Activated CD4-positive, CD25-positive, alpha-beta regulatory T cell (primary cell): ENCODE measurements at places on chromosomes 2 and 18.

- no peak for DNase-seq
Measured at GRCh38 chr2:181772777-181773176, 92.5 kb upstream of the NEUROD1 start.

- no peak for DNase-seq
Measured at GRCh38 chr2:216001216-216002100, 11.9 kb downstream of the MREG start.

DNA sequence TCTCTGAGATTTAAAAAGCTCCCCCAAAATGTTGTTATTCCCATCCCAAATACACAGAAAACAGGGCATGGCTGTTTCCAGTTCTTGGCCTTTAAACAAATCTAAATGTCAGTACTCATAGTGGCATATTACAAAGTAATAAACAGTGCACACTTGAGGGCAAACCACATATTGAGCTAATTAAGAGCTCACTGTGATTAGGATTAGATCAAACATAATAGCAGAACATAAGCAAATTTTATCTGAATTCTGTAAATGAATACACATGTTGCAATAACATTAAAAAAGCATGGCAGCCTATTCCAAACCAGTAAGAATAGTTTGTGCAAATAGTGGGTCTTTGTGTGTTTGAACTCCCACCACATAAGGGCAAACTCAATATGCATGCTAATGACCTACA, 66.7 kb downstream of the FAM228A start:
- no peak for DNase-seq

GRCh38 chr18:48803951-48804855, 146.6 kb downstream of the SMAD7 start:
- DNase-seq, result no peak

GRCh38 chr18:7871560-7872456, 304.7 kb downstream of the PTPRM start:
- no peak for DNase-seq

GRCh38 chr2:199207011-199207410, 250.7 kb downstream of the SATB2 start:
- DNase-seq, result no peak

GRCh38 chr2:11187083-11187619, 31.9 kb downstream of the SLC66A3 start:
- no peak for DNase-seq

- DNase-seq, result no peak
Measured at GRCh38 chr2:126704434-126705160, 48.6 kb downstream of the GYPC start.

- DNase-seq, result no peak
Measured at GRCh38 chr2:140567734-140568133, 1563.1 kb downstream of the LRP1B start.

GRCh38 chr2:112708968-112709367, 11.9 kb upstream of the NT5DC4 start:
- no peak for DNase-seq

- DNase-seq, result no peak
Measured at GRCh38 chr2:171479154-171479814, 43.0 kb upstream of the CYBRD1 start.

DNA sequence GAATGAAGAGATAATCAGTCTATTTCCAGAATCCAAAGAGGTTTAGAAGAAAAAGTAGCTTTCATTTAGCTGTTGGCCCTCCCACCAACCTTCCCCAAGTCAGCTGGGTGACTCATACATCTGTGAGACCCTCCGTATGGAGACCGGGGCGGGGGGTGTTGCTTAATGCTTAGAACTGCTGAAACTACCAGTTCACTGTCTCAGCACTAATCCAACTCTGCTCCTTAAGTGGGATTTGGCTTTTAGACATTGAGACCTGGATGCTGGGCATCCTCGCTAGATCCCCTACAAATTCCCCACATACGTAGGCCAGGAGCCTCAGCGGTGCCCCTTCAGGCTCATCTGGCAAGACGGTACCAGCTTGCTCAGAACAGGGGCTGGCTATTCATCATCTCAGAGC, at the start of gene SAG:
TSS of gene SAG (plus strand) at position 252 of the 400 bp plus-strand sequence. CDS start 1,374 bp downstream, outside the sequence.
- DNase-seq, result no peak

- no peak for DNase-seq
Measured at GRCh38 chr2:32783933-32784332, 156.1 kb downstream of the TTC27 start.

- DNase-seq, result no peak
Measured at GRCh38 chr2:60152226-60152833, 401.1 kb downstream of the BCL11A start.

DNA sequence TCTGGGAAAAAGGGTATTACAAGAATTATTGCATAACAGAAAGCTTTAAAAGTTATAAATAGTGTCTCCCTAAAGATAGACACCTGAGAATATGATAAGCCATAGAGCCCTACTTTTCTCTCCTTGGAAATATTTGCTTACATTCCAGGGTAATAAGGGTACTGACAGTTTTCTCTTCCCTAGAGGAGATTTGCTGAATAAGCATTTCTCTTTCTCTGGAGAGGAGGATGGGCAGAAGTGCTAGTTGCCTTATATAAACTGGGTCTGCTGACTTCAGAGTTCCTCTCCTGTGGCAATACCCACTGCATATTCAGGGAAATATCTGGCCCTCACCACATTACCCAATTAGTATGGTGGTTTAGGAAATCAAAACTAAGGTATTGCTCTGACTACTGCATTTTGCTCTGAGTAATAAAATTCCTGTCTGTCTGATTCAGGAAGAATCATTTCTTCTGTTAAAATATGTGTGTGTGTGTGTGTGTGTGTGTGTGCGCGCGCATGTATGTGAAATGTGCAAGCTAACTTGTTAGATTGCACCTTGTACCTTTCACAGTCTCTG, 1391.3 kb downstream of the DSC3 start:
- no peak for DNase-seq

GRCh38 chr18:8610459-8610851, 1.2 kb downstream of the RAB12 start:
- DNase-seq, result no peak

- DNase-seq, result no peak
Measured at GRCh38 chr2:40434731-40435271, 17.1 kb downstream of the SLC8A1 start.

GRCh38 chr2:21067859-21068537, 24.1 kb upstream of the APOB start:
- no peak for DNase-seq

DNA sequence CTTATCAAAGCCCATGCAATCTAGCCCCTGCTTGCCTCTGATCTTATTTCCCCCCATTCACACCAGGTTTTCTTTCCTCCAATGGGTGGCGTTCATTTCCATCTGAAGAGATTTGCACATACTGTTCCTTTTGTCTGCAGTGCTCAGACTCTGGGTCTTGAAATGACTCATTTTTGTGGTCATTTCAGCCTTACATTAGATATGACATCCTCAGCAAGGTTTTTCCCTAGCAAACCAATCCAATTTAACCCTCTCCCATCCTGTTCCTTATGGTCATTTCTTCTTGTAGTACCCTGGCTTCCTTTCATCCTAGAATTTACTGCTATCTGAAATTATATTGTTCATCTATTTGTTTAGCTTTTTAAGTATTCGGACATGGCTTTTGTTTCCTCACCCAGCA, 42.5 kb upstream of the SCN1A start:
- DNase-seq, result no peak

GRCh38 chr18:74498712-74499627, 2.8 kb downstream of the CNDP2 start:
- DNase-seq, result peak; percentile 53

DNA sequence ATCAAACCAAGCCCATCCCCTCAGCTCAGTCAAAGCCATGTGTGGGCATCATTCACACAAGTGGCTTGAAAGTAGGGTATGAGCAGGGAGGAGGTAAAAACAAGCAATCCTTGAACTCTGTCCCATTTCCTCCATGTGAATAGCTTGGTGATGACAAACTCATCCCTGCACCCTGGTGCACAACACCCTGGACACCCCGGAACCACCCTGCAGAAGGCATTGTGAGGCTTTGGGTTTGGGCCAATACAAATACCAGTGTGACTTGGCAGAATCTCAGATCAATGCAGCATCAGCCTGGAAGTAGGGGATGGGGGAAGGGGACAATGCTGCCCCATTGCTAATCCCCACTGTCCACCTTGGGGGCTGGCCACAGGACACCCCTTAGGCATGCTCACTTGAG, 28.6 kb downstream of the TGFA start:
- DNase-seq, result no peak

- no peak for DNase-seq
Measured at GRCh38 chr2:209495855-209496585, 72.2 kb downstream of the MAP2 start.

GRCh38 chr2:67277450-67277849, 119.7 kb upstream of the ETAA1 start:
- no peak for DNase-seq

GRCh38 chr2:237535385-237536082, 30.8 kb upstream of the PRLH start:
- no peak for DNase-seq

- DNase-seq, result no peak
Measured at GRCh38 chr2:219739866-219740440, 112.5 kb downstream of the SLC4A3 start.

GRCh38 chr2:227402959-227403358, 15.2 kb upstream of the SCYGR1 start:
- no peak for DNase-seq

DNA sequence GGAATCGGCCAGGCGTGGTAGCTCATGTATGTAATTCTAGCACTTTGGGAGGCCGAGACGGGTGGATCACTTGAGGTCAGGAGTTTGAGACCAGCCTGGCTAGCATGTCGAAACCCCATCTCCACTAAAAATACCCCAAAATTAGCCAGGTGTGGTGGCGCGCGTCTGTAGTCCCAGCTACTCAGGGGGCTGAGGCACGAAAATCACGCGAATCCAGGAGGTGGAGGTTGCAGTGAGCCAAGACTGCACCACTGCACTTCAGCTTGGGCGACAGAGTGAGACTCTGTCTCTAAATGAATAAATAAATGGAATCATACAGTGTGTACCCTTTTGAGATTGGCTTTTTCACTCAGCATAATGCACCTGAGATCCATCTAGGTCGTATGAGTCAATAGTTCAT, 19.4 kb upstream of the TTC39C start:
- no peak for DNase-seq

- DNase-seq, result no peak
Measured at GRCh38 chr18:73503326-73503725, 635.5 kb upstream of the NETO1 start.

GRCh38 chr2:236056141-236056540, 112.0 kb downstream of the GBX2 start:
- no peak for DNase-seq

- DNase-seq, result peak; percentile 17
Measured at GRCh38 chr2:237603718-237604362, 13.3 kb upstream of the RAB17 start.

DNA sequence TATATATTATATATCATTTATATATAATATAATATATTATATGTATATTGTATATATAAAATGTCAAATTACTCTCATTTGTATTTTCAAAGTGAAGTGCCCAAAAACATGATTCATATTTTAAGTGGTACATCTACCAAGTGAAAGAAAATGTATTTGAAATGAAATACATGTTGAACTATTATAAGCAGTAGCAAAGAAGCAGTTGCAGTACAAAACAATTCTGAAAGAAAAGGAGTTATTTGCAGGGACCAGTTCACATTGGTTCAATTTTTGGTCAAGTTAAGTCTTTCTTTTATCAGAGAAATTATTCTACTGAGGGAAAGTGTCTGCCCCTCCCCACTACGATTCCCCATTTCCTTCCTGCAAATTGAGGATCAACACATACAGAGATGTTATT, 51.9 kb downstream of the APLF start:
- DNase-seq, result no peak

DNA sequence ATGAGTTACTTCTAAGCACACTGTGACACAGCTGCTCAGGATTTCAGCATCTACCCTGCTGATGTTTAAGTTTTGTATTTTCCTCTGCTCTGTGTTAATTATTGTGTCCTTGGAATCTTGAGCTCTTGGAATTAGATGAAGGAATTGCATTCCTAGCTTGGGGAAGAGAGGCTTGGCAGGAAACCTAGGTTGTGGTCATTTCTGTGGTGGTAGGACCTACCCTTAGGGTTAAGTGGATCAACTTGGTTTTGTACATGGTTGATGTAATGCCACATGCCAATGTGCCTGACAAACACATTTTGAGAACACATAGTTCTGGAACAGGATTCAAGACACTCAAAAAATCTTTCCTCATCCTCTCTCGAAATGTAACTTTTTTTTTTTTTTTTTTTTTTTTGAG, 264.5 kb upstream of the MEX3C start:
- no peak for DNase-seq

GRCh38 chr2:140063356-140063755, 1283.2 kb upstream of the NXPH2 start:
- no peak for DNase-seq

GRCh38 chr2:97011977-97012569, 25.7 kb upstream of the FAM178B start:
- no peak for DNase-seq

- DNase-seq, result peak; percentile 30
Measured at GRCh38 chr18:51196811-51197660, 445 bp downstream of the MEX3C start.

DNA sequence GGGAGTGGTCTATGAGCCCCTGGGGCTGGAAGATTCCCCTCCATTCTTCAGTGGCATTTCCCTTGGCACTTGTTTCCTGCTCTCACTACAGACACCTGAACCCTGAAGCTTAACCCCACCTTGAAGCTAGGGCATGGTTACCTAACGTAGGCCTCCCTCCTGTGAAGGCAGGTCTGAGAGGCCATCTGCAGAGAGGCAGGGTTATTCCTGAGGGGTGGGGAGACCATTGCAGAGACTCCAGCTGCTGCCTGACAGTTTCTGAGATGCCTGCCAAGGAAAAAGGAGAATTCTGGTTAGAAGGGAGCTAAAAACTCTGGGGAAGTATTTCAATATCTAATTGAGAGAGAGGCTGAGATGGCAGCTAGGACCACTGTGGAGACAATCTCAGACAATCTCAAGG, 119.3 kb upstream of the NDUFV2 start:
- DNase-seq, result no peak

- DNase-seq, result no peak
Measured at GRCh38 chr18:26566874-26567555, 18.7 kb upstream of the KCTD1 start.

DNA sequence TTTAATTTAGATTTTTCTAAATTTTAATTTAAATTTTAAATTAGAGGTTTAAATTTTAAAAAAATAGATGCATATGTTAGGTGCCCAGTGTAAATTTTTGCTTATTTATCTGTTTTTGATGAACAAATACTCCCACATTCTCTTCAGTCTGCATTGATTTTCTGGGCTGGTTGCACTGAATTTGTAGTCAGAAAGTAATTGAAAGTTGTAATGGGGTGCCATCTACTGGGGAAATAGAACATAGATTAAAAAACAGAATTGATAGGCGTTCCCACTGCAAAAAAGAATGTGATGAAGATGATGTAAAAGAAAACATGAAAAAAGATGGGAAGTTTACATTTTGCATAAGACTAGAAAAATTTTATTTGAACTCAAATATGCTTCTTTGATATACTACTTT, 51.7 kb upstream of the CCDC85A start:
- DNase-seq, result no peak

DNA sequence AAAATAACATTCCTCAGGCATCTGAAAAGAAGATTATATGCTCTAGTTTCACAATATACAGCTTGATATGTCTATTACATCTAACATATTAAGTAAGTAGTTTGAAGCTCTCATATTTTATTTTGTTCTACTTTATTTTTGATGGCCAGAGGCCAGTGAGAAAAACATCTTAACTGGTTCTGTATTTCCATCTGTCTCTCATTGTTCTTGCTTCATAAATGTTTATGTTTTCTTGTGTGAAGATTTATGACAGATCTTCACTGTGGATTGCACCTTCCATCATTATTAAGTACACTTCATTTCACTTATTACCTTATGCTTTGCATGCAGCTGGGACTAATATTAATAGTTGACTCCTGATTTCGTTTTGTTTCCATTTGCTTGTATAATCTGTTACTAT, 511.2 kb downstream of the TSN start:
- no peak for DNase-seq
